ENCODE measurements at places on chromosomes 12 and 14.

- DNase-seq: no peak
Observed at GRCh38 chr12:21350975-21351374, 16.3 kb upstream of the SLCO1A2 start.

DNA sequence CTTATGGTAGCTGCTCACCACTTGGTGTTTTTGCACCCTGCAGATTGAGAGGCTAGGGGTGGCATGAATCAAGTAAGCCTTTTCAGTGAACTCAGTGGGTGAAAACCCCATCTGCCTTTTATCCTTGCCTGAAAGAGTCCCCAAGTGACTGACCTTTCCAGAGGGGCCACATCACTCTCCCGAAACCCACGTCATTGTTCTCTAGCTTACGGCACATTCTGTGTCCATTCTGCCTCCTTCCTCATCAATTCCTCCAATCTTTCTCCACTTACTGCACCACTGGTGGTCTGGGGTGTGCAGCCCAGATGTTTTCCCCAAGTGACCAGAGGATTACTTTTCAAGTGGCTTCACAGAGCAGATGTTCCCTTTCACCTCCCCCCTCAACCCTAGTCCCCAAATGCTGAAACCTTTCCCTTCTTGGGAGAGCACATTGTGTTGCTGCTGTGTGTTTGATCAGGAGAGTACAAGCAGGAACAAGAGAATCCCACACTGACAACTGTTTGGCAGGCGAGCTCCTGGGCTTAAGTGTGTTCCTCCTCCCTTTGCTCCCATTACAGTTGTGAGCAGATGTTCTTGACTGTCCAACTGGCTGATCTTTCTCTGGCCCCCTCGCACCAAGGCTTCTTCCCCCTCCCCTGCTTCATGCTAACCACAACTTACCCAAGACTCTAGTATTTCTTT is 138.0 kb upstream of the IGF1 start:
- DNase-seq: no peak

- DNase-seq: no peak
Observed at GRCh38 chr12:114701104-114701414, 17.1 kb upstream of the TBX3 start.

DNA sequence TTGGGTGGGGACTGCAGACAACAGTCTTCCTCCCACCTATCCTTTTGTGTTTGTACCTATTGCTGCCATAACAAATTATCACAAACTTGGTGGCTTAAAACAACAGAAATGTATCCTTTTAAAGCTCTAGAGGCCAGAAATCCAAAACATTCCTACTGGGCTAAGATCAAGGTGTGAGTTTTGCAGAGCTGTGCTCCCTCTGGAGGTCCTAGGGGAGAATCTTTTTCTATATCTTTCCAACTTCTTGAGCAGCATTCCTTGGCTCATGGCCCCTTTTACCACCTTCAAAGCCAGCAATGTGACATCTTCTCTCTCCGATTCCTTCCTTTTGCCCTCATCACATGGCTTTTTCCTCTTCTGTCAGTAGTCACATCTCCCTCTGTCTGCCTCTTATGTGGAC is 190.6 kb downstream of the TTC8 start:
- DNase-seq: no peak

GRCh38 chr14:71749613-71750238 is 182.5 kb upstream of the RGS6 start:
- DNase-seq: peak; percentile 65

DNA sequence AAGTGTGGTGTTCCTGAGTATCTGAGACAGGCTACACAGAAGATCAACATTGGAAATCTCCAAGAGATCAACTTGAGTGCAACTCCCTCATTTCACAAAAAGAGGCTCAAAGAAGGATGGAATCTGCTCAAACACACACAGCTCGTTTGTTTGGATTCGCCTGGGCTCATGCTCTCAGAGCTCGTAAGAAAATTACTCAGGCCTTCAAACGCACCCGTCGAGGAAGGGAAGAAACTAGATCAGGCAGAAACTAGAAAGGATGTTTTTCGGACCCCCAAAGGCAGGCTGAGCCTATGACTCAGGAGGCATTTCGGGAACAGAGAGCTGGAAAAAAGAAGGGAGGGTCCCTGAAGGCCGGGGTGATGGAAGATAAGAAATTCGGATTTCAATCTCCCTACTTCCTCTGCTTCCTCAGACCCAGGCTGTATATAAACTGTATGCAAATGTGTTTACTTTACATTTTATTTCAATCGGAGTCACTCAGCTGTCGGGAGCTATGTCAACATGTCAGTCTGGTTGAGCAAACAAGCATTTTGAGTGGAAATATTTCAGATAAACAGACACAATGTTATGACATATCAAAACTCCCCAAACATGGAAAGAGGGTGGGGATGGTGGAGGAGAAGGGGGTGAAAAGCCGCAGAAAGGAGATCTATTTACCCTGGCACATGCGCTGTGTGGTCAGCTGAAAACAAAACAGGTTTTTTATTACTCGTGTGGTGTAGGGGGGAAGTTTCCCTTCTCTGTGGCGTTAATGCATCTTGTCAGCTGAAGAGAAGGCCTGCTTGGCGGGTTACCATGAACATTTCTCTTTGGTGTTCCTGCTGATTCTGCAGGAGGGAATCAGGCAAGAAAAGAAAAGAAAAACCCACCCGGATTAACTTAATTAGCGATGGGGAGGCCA is 129.1 kb upstream of the TBX3 start:
- DNase-seq: no peak

DNA sequence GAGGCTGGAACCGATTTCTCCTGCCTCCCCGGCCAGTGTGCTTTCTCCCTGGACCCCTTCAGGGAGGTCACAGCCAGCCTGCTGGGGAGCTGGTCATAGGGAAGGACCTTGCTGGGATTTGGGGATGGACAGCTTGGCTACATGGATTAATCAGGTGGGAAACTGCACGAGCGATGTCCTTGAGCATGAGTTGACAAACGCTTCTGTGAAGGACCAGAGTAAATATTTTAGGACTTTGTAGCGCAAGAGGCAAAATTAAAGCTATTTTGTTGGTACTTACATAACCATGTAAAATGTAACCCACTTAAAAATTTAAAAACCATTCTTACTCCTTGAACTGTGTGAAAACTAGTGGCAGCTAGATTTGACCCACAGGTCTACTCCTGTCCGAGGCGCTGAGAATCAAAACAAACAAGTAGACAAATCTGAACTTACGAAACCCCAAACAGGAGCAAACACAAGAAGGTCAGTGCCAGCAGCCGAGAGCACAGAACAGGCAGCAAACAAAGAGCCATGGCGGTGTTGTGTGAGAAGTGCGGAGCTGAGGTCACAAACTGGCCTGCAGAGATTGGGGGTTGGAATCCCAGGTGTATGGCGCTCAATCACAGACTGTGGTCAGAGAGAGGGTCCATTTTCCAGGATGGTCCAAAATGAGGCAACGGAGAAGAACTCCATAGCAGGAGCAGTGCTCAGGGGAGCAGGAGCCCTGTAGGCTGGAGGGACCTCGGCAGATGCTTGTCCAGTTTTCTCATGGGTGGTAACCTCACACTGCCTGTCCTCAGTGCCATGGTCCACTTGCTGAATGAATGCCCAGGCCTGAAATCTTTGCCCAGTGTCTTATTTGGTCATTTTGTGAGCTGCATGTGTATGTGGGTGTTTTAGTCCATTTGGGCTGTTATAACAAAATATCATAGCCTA is 79.2 kb upstream of the CLMN start:
- no peak for DNase-seq

DNA sequence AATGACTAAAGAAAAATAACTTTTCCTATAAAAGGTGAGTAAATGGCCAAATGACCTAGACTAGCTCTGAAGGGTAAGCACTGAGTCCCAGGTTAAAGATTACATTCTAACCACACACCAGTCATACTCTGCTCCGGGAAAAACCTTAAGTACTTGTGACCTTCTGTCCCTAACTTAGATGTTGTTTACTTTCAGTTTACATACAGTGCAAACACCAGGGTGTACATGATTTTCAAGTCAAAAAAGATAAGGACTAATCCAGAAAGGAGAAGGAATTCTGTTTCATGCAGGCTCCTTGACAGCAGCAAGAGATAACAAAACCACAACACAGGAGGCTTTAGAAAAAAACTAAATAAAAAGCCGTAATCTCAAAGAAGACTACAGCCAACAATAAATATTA is 174.2 kb downstream of the PPM1H start:
- DNase-seq: no peak

- DNase-seq: peak; percentile 36
Observed at GRCh38 chr14:95190857-95191256, 33.5 kb upstream of the DICER1 start.

All from coronary artery (tissue), 2 donors.